ENCODE measurements at places on chromosomes 7 and 10.

DNA sequence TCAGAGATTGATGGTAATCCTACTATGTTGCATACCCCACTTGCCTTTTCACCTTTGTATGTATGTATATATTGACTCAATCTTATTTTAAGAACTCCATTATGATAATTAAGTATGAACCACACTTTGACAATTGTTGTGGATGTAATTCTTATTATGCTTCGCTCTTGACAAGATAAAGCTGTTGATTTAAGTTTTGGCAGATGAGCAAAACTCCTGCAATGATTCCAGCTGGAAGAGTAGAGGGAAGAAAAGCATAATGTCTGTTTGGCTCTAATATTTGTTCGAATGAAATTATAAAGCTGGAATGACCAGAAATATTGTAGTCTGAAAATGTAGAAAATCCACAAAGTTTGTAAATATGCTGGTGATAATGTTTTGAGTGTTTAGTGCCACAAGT lies 83.8 kb upstream of the AKR1E2 start:
- H3K27ac ChIP-seq = no peak overlapping the region
- H3K4me3 ChIP-seq = no peak overlapping the region
- DNase-seq = no peak

- no peaks in the 10 kb centered on the region for H3K27me3 ChIP-seq
- H3K4me3 ChIP-seq = no peak overlapping the region
- no peak overlapping the region for H3K27ac ChIP-seq
- H3K36me3 ChIP-seq = no peaks in the 10 kb centered on the region
Observed at GRCh38 chr7:95501261-95501832, 15.6 kb downstream of the ASB4 start.

GRCh38 chr7:27124096-27124901 lies 6.3 kb downstream of the HOXA4 start:
- DNase-seq = no peak
- H3K27ac ChIP-seq = no peak overlapping the region
- no peaks in the 10 kb centered on the region for H3K4me1 ChIP-seq
- H3K27me3 ChIP-seq = peaks cover 7% of the 10 kb centered on the region
- no peaks in the 10 kb centered on the region for H3K36me3 ChIP-seq

DNA sequence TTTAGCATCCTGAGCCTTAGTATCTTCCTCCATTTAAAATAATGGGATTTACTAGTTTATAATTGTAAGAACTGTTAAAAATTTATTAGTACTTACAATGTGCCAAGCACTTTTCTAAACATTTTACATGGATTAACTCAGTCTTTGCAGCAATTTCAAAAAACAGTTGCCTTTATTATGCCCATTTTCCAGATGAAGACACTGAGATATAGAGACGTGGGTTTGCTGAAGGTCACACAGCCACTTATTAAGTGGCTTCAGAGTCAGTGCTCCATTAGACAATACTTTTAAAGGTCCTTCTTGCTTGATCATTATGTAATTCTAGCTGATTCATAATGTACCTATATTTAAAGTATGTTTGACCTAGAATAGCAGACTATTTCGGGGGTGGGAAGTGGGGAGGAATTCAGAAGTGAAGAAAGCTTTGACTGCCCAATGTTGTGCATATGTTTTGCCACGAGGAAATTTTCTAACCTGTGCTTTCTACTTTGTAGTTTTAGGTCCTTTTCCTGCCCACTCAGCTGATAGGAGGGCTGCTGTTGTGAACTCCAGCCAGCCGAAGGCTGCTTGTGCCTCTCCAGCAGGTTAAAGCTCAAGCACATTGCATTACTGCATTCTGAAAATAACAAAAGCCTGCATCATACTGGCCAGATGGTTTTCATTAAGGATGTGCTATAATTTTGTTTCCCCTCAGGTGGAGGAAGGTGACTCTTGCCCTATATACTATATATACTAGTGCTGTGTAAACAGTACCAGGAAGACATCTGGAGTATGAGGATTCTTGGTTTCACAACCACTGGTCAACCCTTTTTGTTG lies 4.3 kb downstream of the PLEKHA8 start:
- H3K4me1 ChIP-seq = peaks cover 10% of the 10 kb centered on the region
- no peak overlapping the region for H3K27ac ChIP-seq
- no peak for DNase-seq
- H3K36me3 ChIP-seq = no peaks in the 10 kb centered on the region

DNA sequence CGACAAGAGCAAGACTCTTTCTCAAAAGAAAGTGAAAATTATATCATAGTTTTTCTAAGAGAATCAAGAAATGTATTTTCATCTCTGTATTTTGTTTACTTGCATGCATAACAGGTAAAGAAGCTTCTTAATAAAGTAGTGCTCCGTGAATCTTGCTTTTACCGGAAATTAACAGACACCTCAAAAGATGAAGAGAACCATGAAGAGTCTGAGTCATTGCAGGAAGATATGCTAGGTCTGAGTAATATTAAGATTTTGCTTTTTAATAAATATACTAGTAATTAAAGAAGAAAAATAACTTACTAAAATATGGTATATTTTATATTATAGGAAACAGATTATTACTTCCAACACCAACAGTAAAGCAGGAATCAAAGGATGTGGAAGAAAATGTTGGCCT lies 39.5 kb upstream of the STOX1 start:
- H3K27me3 ChIP-seq = no peaks in the 10 kb centered on the region
- no peak for DNase-seq
- peaks cover 65% of the 10 kb centered on the region for H3K36me3 ChIP-seq

Measured in CD4-positive, alpha-beta T cell (primary cell).